Stimulated activated CD4-positive, alpha-beta T cell treated with anti-CD3 and anti-CD28 coated beads, TNF-alpha, amount 100 ng/mL, for 1 hour (primary cell): ENCODE measurements at places on chromosomes 12 and 14.
A peak's percentile ranks its signal among the peaks of the same experiment; 100 is the strongest.

- DNase-seq, result no peak
Observed at GRCh38 chr14:71452539-71452938, 479.7 kb upstream of the RGS6 start.

DNA sequence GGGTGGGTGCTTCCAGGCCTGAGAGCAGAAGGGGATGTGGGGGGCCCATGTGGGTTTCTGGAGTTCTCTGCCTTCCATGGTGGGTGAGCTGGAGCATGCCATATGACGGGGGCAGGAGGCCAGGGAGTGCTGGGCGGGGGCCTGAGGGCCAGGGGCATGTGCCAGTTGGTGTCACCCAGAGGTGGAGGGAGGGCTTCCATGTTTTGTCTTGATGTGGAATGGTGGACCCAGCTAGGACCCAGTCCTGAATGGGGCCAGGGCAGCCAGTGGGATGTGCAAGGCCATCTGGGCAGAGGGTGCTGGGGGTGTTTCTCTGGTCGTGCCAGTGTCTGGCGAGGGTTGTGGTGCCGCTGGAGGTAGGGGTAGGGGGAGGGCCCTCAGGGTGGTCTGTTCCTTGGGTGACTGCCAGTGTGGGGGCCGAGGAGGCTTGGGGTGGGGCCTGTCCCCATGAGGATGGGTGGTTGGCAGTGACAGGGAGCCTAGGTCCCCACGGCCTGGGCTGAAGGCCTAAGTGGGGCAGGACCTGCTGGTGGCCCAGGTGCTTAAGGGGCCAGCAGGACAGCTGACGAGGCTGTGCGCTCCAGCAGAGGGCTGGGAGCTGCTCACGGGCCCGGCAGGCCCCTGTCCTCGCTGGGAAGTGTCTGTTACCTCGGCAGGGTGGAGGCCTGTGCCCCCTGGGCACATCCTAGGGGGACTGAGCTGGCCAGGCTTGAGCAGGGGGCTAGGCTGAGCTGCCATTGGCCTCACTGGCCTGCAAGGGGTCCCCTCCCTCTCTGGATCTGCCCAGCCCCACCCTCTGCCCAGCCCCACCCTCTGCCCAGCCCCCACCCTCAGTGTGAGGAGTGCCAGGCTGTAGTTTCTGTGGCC is 26.8 kb downstream of the CEP170B start:
- DNase-seq, result no peak

DNA sequence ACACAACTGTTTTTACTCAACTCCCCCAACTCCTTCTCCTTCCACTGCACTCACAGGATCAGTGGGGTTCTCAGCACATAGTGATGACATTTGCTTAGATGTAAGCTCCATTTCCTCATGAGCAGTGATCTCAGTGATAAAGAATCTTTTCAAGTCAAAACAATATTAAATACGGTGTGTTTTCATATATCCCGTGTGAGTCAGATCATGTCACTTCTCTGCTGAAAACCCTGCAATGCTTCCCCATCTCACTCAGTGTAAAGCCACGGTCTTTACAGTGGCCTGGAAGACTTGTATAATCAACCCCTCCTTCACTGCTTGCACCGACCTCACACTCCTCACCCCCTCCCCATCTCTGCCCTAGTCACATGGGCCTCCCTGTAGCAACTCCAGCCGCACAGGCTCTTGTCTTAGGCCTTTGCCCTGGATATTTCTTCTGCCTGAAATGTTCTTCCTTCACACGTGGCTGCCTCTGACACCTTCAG is 149.7 kb upstream of the ARHGAP5 start:
- DNase-seq, result no peak

DNA sequence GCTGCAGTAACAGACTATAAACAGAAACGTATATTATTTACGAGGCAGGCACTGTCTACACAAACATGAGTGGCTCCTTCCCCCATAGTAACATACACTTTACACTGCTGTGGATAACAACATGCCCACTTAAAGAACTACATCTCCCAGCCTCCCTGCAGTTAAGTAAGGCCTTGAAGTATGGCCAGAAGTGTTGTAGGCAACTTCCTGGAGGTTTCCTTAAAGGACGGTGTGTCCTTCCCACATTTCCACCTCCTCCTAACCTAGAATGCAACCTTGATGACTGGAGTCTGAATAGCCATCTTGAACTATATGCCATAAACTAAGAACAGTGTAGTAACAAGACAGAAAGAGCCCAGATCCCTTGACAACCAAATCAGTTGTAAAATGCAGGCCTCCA is 20.3 kb downstream of the MED13L start:
- DNase-seq, result no peak

DNA sequence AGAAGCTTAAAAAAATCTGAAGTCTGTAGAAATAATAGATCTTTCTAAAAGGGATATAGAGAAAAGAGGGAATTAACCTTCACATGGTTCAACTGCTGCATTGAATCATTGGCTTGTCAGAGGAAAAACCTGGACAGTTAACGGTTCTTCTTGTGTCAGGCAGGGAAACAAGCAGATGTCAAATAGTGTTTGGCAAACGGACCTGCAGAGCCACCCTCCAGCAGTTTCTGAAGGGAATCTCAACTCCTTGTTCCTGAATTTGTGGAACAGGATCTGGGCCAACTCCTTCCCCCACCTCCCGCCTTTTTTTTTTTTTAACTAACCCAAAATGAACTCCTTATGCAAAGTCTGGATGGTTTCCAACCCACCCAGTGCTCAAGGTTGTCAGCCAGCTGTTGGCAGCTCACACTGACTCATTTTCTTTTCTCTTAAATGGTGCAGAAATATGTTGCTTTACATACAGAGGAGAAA is 187.3 kb downstream of the CAND1 start:
- DNase-seq, result no peak

- DNase-seq, result no peak
Observed at GRCh38 chr12:46064548-46064947, 74.2 kb upstream of the SCAF11 start.

DNA sequence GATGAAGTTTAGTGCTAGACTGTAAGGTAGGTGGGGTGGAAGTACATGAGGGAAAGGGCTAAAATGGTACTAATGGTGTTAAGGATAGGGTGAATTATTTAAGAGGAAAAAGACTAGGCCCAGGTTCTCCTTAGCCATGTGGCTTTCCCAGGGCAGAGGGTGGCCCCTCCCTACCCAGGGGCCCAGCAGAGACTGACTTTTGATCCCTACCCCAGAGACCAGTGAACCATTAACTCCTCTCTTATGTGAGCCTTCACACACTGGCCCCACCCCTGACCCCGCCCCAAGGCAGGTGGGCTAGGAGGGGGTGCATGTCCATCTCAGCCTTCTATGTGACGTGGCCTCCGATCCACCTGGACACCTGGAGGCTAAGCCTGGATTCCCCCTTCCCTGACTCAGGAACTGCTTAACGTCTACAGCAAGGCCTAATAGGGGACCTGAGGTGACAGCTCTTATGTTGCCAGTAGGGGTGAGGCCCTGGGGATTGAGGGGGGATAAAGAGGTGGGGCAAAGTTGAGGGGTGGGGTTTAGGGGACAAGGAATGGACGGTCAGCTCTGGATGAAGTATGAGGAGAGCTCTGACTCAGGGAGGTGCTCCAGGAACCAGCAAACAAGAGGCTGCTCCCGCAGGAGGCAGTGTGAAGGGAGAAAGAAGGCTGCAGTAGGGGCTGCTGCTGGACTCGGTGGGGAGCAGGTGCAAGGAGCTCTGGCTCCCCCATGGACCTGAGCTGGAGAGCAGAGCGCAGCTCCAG is 757 bp downstream of the SLC39A5 start:
- DNase-seq, result no peak

- no peak for DNase-seq
Observed at GRCh38 chr14:97575677-97576076, 778.5 kb downstream of the VRK1 start.

DNA sequence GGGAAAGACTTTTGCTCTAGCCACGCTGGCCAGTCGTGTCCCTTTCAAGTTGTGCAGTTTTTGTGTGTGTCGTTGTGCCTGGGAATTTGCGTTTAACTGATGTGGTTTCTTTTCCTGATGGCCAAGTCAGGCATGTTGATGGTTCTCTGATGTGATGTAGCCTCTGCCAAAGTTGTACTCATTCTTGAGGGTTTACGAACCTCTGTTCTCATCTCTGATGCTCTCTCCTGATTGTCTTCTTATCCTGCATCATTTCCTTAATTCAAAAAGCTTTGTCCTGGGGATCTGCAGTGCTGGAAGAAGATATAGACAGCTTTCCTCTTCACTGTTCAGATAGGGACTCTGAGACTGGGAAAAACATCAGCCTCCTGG is 25.4 kb downstream of the CD9 start:
- DNase-seq, result no peak

GRCh38 chr12:119630962-119631550 is 36.9 kb upstream of the PRKAB1 start:
- no peak for DNase-seq

- DNase-seq, result no peak
Observed at GRCh38 chr14:92902726-92903125, 20.2 kb upstream of the CHGA start.

DNA sequence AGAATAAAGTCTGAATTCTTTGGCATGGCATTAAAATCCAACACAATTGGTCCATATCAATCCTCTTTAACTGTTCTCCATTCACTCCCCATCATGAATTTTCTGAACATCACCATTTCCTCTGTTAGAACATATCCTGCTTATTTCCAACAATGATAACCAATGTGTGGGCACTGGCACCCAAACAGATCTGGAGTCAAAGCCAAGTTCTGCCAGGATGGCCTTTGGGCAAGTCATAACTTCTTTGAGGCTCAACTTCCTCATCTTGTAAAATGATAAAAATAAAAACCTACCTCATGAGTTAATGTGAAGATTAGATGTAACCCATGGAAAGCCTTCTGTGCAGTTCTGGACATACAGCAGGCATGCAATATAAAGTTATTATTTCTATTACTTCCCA is 12.5 kb downstream of the PAWR start:
- DNase-seq, result no peak

- peak; percentile 90 for DNase-seq
Observed at GRCh38 chr14:105300542-105301102, at the start of gene BRF1. TSS of gene BRF1 (minus strand) at chr14:105301001. CDS start at chr14:105300629, 372 bp downstream.

DNA sequence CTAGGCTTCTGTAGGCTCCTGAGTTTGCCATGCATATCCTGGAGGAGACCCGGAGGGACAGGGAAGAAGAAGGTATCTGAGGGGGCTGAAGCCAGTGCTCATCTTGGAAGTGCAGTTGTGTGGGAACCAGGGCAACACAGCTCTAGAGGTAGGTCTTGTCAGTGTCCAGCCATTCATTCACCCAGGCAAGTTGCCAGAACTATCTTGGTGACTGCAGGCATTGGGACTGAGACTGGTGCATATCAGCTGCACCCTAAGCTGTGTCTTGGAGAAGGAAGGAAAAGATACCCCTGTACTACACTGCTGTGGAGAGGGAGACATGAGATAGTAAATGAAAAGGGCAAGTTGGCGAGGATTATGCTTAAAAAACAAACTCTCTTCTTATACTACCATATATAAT is 4.9 kb upstream of the WIF1 start:
- DNase-seq, result no peak

- DNase-seq, result no peak
Observed at GRCh38 chr14:95300002-95300696, 19.6 kb downstream of the CLMN start.

DNA sequence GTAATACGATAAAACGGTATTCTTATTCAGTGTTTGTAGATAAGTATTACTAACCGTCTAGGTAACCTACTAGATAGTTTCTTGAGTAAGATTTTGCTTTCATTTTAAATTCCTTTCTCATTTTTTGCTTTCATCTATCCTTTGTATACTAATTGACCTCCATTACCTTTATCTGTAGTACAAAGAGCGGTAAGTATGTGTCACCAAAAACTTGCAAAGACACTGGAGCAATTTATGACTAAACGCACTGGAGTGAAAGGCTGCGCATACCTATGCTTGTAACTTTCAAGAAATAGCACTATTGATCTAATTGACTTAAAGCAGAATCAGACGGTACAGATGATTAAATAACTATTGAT is 1.7 kb downstream of the ARHGAP5 start:
- no peak for DNase-seq

- DNase-seq, result no peak
Observed at GRCh38 chr14:95034788-95035187, 122.5 kb downstream of the DICER1 start.

DNA sequence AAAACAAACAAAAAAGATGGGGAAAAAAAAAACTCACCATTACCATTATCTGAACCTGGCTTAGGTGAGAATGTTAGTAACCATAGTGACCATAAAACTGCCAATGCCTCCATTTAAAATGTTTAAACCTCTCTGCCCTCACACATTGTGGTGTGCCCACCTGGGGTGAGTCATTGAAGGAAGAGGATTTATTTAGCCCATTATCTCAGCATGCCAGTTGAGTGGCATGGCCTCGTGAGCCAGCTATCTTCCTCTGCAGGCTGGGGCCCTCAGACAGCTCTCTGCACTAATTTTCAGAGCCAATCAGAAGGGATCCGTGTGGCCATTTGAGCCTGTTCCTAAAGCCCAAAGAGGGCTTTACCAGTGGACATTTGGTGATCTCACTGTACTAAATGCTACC is 81.8 kb upstream of the CCDC198 start:
- no peak for DNase-seq

DNA sequence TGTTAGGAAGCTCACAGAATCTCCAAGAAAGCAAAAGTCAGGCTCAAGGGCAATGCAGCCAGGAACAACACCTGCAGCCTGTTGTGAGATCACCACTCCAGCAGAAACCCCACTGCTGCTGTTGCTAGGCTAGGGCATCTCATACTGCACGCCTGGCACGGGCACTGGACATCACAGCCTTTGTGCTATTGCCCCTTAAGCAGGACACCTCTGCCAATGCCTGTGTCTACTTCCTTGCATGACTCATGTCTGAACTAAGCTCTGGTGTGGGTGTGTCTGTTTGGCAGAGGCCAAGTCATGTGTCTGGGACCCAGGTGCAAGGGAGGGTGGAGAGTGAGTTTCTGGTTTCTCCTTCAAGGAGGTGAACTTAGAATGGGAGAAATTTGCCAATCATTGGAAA is 10.0 kb upstream of the DDX47 start:
- DNase-seq, result no peak

DNA sequence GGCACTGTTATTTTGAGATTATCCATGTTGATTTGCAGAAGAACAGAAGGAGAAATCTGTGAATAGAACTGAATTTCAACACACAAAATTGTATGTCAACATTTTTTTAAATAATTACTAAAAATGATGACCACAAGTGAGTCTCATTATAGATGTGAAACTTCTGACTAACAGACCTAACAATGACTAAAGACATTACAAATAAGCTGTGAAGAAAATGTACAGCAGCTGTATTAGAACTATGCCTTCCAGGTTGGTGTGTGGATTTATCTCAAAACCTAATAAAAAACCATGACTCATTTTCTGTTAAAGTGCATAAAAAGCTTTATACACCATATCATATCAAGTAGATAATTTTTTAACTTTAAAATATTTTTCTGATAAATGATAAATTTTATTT is 22.5 kb upstream of the FOXG1 start:
- no peak for DNase-seq
